ENCODE measurements at places on chromosomes 4 and X.

GRCh38 chrX:7147413-7147977 is at the start of gene STS:
STS (plus strand) TSS chrX:7147712; CDS start chrX:7253200, 105,488 bp downstream.
- DNase-seq = peak; percentile 3

- no peak for DNase-seq
These were observed 212.8 kb upstream of the GYPA start for GRCh38 chr4:144353292-144353691.

DNA sequence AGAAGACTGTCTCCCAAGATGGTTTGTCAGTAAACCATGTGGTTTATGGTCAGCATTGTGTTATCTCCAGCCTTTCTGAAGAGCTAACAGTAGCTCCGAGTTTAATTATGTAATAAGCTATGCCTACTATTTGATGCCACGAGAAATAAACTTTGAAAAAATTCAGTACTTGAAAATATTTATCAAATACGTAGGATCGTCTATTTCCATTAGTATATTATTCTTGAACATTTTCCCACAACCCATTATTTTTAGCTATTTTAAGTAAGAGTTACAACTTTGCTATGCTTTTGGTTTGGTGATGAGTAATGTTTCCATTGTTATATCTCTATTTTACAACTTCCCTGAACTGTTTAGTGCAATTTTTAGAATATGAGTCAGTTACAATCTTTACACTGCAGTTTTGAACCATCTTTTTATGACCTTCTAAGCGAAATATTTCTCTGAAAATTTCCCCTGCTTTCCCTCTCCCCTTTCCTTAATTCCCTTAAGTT is 44.5 kb upstream of the TRIM2 start:
- peak; percentile 22 for DNase-seq

GRCh38 chrX:84479086-84479485 is 23.2 kb downstream of the HDX start:
- DNase-seq = peak; percentile 45

DNA sequence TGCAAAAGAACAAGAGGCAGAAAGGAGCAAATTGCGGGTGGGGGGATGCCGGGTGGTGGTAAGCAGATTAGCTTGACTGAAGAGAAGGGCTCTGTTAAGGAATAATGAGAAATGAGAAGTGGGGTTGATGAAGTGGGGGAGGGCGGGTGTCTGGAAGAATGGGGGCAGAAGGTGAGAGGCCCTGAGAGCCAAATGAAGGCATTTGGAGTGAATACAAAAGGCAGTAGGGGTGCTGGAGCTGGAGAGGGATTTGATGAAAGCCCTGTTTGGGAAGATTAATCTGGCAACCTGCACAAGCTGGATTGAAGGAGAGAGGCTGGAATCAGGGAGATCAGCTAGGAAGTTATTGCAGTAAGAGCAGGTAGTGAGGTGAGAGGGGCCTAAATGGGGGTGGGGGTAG is 82.1 kb downstream of the GUCY2F start:
- no peak for DNase-seq

DNA sequence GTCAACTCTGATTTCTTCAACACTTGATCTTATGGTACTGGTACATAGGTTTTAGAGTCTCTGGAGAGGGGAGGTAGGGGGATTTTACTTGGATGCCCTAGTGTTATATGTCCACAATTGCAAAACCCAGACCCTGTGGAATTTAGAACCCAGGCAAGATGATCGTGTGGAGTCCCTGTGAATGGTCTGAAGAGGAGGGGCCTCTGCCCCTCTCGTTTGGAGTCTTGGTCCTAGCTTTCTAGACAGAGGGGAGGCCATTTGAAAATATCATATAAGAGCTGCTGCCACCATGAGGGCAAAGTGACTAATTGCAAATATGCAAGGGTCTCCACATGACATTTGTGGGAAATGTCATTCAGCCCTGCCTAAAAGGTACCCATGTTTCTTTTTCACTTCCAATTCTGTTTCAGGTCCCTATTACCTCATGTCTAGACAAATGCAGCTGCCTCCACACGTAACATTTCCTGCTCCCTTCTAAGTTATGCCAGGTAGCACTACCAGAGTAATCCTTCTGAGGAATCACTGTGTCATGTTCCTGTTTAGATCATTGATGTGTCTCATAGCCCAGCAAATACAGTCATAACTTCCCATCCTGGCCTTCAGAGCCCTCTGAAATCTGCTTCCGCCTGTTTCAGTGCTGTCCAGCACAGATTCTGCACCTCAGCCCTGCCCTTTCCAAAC is 126.8 kb downstream of the KLHL8 start:
- peak; percentile 67 for DNase-seq

- no peak for DNase-seq
These were observed 123.2 kb downstream of the TRIML1 start for GRCh38 chr4:188262464-188262863.

DNA sequence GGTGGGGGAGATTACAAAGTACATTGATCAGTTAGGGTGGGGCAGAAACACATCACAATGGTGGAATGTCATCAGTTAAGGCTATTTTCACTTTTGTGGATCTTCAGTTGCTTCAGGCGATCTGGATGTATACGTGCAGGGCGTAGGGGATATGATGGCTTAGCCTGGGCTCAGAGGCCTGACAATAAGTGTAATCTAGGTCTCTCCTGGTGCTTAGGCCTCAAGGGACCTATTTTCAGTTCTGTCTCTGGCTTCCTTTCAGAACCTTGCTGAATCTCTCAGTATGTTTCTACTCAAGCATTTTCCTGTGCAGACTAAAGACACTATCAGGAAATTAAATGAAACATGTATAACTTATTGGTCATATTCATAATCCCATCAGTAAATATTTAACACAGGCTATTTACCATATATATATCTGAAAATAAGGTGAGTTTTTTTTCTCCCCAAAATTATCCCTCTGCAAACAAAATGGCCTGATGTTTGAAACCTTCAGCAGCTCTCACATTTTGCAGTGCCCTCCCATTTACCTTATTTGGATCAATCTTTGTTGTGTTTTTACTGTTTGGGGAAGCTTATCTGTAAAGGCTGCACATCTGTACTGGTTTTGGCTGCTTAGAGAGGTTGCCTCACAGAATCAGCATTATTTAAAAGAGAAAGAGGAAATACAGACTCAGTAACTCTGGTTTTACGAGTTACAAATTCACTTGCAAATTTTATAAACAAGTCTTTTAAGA is 2.3 kb upstream of the ZCCHC4 start:
- DNase-seq = peak; percentile 9

DNA sequence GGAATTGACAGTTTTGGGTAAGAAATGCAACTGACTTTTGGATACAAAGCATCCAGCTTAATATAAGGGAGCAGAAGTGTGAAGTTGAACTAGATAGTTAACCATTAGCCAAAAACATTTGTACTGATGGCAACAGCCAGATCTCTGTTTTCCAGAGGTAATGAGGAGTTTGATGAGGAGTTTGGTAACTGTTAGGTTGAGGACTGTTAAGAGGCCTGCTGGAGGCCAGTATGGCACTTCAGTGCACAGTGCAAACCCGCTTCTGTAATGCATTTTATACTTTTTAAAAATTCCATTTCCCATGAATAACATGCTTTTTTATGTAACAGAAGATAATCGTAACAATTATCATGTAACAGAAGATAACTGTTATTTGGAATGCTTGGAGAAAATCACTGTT is 30.0 kb downstream of the CDKL5 start:
- no peak for DNase-seq

GRCh38 chr4:169438057-169438480 is 167.3 kb upstream of the SH3RF1 start:
- no peak for DNase-seq

DNA sequence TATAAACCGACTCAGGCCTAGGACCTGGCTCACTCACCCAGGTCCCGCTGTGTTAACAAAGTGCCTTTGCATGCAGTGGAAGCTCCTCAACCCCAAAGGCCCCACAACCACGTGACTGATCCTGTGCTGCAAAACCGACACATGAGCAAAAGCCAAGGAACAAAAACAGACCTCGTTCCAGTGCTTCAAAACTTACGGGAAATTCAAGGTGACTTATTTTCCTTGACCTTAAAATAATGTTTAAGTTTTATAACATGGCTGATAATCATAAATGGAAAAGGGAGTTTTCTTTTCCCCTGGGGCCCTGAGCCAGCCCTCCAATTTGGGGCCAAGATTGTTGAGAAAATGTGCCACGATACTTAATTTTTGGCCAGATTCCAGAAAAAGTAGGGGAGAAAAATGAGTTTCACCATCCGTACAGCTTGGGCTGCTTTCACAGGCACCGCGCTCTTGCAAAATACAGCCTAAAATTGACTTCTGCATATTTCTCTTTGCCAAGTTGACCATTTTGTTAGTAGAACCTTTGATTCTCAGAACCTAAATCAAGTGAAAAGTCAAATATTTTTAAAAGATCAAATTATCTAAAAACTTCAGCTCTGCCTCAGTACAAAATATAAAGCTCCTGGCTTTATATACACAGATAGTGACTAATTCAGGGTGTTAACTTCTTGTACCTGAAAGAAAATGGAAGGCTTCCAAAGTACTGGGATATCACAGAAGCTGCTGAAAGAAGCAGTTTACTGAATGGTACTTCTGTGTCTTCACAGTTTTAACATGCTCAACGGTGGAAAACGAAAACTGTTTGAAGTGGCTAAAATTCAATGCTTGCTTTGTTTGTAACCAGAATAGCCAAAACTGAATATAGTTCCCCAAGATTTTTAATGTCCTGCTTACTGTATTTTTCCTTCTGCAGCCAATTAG is 93.8 kb downstream of the APBB2 start:
- peak; percentile 5 for DNase-seq

GRCh38 chrX:68833448-68833805 is 4.6 kb downstream of the EFNB1 start:
- no peak for DNase-seq

GRCh38 chr4:88276952-88277710 is 7.2 kb downstream of the PPM1K start:
- peak; percentile 30 for DNase-seq

DNA sequence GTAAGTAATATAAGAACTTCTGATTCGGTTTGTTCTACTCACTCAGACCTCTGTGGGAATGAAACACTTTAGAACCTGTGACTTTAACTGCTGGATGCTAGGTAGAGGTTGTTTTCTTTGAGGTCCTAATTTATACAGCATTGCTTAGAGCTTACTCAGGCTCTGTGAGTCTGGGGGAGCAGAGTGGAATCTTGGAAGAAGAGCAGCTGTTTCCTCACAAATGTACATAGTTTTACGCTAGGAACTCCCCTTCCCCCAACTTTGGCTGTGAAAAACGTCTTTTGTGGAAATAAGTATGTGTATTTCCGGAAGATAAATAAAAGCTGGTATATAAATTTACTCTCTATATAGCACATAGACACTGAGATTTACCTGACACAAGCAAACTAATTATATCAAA is 141.4 kb downstream of the NAA11 start:
- DNase-seq = no peak

DNA sequence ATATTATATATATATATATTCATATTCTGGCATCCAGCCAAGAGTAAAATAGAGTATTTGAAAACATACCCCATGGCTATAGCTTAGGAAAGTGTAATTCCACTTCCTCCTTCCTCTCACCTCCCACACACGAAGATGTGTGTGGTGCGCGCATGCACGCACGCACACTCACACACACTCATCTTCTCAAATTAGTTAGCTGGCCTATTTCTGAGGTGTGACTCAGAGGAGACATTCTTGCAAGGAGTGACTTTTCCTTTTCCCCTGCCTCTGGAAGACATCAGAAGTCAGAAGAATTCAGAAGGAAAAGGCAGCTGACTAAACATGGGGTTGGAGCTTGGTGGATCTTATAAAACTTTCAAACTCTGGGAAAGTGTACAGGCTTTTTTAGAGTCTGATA is 8.8 kb downstream of the ENPEP start:
- peak; percentile 85 for DNase-seq

GRCh38 chrX:19805046-19805690 is 82.2 kb downstream of the SH3KBP1 start:
- DNase-seq = no peak

DNA sequence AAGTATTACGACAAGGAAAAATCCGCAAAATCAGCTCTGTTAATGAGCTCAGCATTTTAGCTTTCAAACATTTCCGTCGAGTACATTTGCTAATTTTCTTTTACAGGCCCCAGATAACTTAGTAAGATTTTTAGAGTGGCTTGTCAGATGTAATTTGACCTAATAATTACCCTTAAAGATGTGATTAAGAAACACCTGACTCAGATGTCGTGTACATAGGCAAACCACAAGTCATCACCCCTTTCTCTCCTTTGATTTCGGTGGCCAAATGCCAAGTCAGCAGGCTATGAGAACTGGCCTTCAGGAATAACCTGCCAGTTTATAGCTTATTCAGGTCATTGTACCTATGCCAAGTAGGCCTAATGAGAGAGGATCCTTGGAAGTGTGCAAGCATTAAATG is 369.6 kb downstream of the PCDH7 start:
- no peak for DNase-seq

DNA sequence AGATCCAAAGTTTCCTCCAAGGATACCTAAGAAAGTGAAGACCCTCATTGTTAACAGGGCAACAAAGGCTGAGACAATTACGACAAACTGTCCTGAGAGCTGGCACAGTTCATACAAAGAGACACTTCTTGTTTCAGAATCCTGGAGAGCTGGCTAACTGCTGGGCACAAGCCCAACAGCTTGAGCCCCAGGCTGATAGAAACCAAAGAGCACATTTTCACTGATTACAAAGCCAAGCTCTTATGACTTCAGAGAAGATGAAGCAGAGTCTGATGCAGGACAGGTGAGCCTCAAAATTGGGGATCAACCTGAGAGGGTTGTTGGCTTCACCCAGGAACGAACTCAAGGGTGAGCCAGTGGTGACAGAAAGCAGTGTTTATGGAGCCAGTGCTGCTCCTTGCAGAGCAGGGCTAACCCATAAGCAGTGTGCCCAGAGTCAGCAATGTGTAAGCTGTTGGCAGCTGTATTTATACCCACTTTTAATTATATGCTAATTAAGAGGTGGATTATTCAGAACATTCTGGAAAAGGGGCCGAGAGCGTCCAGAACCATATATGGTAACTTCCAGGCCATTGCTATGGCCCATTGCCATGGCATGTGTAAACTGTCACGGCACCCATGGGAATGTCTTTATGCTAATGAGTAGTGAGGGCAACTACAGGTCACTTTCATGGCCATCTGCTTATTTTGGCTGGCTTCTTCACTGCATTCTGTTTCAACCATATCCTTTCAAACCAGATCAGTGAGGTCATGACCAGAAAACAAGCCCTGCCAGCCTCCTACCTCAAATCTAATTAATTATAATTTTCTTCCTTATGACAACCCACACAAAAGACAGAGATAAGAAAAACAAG is 183.7 kb downstream of the EVC2 start:
- no peak for DNase-seq

- DNase-seq = peak; percentile 54
These were observed 2.7 kb upstream of the ATP10D start for GRCh38 chr4:47482326-47482725.

DNA sequence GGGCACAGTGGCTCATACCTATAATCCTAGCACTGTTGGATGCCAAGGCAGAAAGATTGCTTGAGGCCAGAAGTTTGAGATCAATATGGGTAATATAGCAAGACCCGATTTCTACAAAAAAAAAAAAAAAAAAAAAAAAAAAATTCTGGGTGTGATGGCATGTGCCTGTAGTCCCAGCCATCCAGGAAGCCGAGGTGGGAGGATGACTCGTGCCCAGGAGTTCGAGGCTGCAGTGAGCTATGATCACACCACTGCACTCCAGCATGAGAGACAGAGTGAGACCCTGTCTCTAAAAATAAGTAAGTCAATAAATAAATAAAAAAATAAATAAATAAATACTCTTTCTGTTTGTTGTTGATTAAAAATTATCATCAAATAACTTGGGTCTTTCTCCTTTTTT is 62.4 kb upstream of the BMPR1B start:
- peak; percentile 52 for DNase-seq
